ENCODE measurements at places on chromosomes 1 and 21. TPM values are rescaled to one million over a fixed set of nuclear protein-coding genes. Genes with fewer than 3 reads are reported as not detected.
A peak's percentile ranks its signal among the peaks of the same experiment; 100 is the strongest.

- no peaks in the 10 kb centered on the region for H3K36me3 ChIP-seq
- H3K27me3 ChIP-seq: no peaks in the 10 kb centered on the region
- no peak overlapping the region for H3K27ac ChIP-seq
- DNase-seq: no peak
- H3K4me1 ChIP-seq: no peaks in the 10 kb centered on the region
Measured at GRCh38 chr1:59220356-59220755, 76.5 kb upstream of the FGGY start.

DNA sequence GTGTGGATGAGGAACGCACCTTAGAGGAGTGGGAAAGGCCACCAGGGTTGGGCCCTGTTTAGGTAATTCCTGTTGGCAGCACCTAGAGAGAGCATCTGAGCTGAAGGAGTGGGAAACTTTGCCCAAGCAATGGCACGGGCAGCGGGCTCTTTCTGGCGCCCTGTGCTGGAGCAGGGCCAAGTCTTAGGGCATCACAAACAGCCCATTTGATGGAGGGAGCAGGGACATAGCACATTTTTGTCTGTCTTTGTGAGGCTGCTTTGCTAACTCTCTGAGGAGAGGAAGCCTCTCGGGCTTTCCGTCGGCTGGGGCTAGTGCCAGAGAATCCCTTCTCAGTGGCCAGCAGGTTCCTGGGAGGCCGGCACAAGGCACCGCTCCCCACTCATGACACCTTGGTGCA is 22.5 kb upstream of the CNTN2 start:
- no peaks in the 10 kb centered on the region for H3K36me3 ChIP-seq
- no peaks in the 10 kb centered on the region for H3K27me3 ChIP-seq
- no peak for DNase-seq

- no peak for DNase-seq
- H3K27me3 ChIP-seq: no peaks in the 10 kb centered on the region
- H3K4me1 ChIP-seq: no peaks in the 10 kb centered on the region
- H3K27ac ChIP-seq: no peak overlapping the region
- no peak overlapping the region for H3K4me3 ChIP-seq
Measured at GRCh38 chr1:46262508-46262907, 14.9 kb downstream of the RAD54L start.

The OR2L8 gene
- total RNA-seq: not detected

The NEGR1 gene
- total RNA-seq: 42.8 TPM

The AJAP1 gene
- 6.9 TPM for total RNA-seq

GRCh38 chr1:218900615-218901014 is 273.1 kb upstream of the LYPLAL1 start:
- no peaks in the 10 kb centered on the region for H3K4me1 ChIP-seq
- H3K27ac ChIP-seq: no peak overlapping the region
- no peak for DNase-seq
- H3K27me3 ChIP-seq: no peaks in the 10 kb centered on the region

DNA sequence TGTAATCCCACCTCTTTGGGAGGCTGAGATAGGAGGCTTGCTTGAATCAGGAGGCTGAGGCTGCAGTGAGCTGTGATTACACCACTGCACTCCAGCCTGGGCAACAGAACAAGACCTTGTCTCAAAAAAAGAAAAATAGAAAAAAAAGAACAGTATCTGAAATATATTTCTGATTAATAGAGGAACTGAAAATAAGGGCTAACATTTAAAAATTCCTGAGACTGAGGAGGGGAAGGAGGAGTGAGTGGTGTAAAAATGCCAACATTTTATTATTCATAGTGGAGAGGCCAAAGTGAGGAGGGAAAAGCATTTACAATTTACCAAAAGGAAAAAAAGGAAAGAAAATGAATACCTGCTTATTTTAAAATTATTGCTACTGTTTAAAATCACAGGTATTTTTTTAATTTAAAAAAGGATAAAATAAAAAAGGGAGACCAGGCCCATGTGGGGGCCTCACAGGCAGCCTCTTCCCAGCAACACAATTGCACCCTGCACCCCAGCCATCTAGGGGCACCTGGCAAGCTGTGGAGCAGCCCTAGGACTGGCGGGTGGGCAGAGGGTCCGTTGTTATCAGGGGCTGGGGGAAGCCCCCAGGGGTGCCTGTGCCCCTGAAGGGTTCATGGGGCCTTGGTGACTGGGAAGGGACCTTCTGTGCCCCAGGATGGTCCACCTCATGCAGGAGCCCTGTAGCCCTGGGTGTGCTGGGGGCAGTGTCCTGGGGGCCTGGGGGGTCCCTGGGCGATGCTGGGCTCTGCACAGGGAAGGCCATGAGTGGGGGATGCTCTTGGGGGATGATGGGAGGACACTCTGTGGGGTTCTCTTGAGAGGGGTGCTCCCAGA is 34.8 kb upstream of the ADARB1 start:
- peak; percentile 1 for DNase-seq
- peaks cover 30% of the 10 kb centered on the region for H3K4me1 ChIP-seq
- no peaks in the 10 kb centered on the region for H3K27me3 ChIP-seq
- no peak overlapping the region for H3K4me3 ChIP-seq
- H3K27ac ChIP-seq: peak overlapping the region; percentile 24

DNA sequence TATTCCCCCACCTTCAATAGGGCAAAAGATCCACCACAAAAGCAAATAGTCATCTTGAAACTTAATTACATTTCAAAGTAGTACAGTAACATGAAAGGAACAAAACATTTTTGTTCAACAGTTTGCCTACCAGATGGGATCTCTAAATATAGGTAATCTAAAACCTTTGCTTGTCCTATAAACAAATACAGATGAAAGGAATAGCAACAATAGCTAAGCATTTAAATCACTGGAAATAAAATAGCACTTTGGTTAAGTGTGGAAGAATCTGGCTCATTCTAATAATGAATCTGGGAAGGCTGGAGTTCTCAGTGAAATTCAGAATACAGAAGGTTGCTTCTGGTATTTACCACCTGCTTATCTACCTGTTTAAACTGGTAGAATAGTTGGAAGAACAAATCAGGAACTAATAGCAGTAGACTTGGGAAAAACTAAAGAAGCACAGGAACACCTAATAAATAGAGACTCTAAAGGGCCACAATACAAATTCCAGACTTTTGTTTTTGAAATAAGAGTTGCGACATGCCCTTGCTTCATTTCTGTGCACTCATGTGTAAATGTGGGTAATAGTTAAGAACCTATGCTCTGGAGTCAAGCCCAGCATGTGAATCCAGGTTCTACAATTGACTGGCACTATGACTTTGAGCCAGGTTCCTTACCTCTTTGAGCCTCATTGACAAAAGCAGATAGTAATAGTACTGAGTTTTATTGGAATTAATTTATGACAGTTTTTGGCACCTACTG is 2.3 kb upstream of the LYPLAL1 start:
- H3K27me3 ChIP-seq: no peaks in the 10 kb centered on the region
- peaks cover 6% of the 10 kb centered on the region for H3K4me1 ChIP-seq
- H3K27ac ChIP-seq: no peak overlapping the region
- H3K36me3 ChIP-seq: no peaks in the 10 kb centered on the region

The SERPINC1 gene
- 3.7 TPM for total RNA-seq

The ZFP69B gene
- total RNA-seq: 3.8 TPM

DNA sequence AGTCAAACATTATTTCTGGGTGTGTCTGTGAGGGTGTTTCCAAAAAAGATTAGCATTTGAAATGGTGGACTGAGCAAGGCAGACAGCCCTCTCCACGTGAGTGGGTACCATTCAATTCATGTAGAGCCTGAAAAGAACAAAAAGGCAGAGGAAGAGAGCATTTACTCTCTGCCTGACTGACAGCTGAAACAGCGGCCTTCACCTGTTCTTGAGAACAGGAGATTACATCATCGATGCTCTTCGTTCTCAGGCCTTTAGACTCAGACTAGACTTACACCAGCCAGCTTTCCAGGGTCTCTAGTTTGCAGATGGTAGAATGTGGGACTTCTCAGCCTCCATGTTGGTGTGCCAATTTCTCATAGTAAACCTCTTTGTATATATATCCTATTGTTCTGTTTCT is 302.3 kb downstream of the BACH1 start:
- H3K4me3 ChIP-seq: no peak overlapping the region
- H3K27me3 ChIP-seq: no peaks in the 10 kb centered on the region
- no peaks in the 10 kb centered on the region for H3K36me3 ChIP-seq
- no peak overlapping the region for H3K27ac ChIP-seq

DNA sequence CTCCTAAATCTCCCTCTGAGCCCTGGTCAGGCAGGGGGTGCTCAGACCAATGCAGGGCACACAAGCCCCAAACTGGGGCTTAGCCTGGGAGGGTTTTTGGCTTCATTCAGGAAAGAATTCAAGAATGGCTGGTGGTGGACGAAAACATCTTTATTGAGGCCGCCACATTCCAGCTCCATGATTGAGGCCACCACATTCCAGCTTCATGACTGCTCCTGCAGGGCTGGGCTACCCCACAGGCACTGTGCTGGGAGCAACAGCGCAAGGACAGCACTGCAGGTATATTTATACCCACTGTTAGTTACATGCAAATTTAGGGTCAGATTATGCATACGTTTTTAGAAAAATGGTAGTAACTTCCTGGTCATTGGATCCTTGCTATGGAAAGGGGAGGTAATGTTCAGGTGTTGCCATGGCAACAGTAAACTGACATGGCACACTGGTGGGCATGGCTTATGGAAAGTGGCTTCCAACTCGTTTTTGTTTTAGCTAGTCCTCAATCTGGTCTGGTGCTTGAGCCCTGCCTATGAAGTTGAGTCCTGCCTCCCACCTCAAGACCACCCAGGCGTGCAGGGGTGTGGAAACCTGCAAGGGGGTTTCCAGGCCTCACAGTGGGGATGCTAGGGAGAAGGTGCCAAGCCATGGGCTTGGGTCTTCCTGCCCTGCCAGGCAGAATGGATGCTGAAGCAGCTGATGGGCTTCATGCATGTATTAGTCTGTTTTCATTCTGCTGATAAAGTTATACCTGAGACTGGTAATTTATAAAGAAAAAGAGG is 348.7 kb upstream of the AJAP1 start:
- no peaks in the 10 kb centered on the region for H3K4me1 ChIP-seq
- no peaks in the 10 kb centered on the region for H3K36me3 ChIP-seq
- no peak for DNase-seq
- no peak overlapping the region for H3K4me3 ChIP-seq
- H3K27me3 ChIP-seq: no peaks in the 10 kb centered on the region
- H3K27ac ChIP-seq: no peak overlapping the region

- no peak overlapping the region for H3K27ac ChIP-seq
- DNase-seq: no peak
- H3K36me3 ChIP-seq: peaks cover 7% of the 10 kb centered on the region
Measured at GRCh38 chr1:53909946-53910345, 16.0 kb downstream of the DIO1 start.

All from ascending aorta (tissue), 2 donors.